ENCODE measurements at places on chromosomes 11 and 22. TPM values are rescaled to one million over a fixed set of nuclear protein-coding genes. Genes with fewer than 3 reads are reported as not detected.

GRCh38 chr22:30662040-30662439, 5.6 kb downstream of the DUSP18 start:
- no peaks in the 10 kb centered on the region for H3K36me3 ChIP-seq
- no peak overlapping the region for H3K27ac ChIP-seq
- H3K4me3 ChIP-seq: no peak overlapping the region
- no peak for DNase-seq
- H3K27me3 ChIP-seq: no peaks in the 10 kb centered on the region

GRCh38 chr11:74956397-74957015, 7.4 kb downstream of the SPCS2 start:
- H3K27me3 ChIP-seq: no peaks in the 10 kb centered on the region
- peaks cover 20% of the 10 kb centered on the region for H3K4me1 ChIP-seq
- H3K4me3 ChIP-seq: no peak overlapping the region
- no peak overlapping the region for H3K27ac ChIP-seq

DNA sequence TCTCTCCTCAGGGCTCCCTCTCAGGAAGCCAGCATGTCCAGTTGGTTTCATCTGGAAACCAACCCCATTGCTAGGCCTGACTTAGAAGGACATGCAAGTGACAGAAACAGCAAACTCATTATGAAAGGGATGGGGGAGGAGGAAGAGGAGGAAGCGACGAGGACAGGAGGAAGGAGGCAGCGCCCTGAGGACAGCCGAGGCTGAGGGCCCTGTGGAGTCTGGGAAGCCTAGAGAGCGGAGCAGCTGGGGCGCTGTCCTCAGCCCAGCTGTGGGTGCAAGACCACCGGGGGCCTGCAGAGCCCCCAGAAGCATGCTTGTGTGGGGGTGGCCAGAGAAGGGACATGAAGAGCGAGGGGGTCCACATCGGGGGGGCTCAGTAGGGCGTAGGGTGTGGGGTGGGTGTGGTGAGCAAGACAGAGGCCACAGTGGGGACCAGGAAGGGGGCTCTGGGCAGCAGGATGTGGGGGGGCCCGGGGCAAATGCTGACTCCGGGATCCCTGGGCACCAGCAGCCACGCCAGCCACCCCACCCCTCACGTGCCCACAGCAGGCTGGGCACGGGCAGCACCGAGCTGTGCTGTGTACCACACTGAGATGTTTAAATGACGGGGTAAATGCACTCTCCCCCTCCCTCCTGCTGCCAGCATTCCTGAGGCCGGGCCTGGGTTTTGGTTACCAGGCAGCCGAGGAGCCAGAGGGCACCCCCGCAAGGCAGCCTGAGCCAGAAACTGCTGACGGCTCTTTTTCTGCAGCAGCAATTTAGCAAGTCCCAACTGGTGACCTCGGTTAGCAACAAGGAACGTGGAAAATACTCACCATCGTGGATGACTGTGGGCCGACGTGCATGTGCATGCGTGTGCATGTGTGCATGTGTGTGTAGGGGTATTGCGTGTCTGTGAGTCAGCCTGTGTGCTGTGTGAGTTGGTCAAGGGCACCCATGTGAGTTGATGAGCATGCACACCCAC, 82.7 kb upstream of the LINC01488 start:
- no peak overlapping the region for H3K4me3 ChIP-seq
- DNase-seq: no peak
- H3K36me3 ChIP-seq: no peaks in the 10 kb centered on the region
- H3K27ac ChIP-seq: no peak overlapping the region
- H3K27me3 ChIP-seq: no peaks in the 10 kb centered on the region

Gene TTLL12
- total RNA-seq: 117 TPM

DNA sequence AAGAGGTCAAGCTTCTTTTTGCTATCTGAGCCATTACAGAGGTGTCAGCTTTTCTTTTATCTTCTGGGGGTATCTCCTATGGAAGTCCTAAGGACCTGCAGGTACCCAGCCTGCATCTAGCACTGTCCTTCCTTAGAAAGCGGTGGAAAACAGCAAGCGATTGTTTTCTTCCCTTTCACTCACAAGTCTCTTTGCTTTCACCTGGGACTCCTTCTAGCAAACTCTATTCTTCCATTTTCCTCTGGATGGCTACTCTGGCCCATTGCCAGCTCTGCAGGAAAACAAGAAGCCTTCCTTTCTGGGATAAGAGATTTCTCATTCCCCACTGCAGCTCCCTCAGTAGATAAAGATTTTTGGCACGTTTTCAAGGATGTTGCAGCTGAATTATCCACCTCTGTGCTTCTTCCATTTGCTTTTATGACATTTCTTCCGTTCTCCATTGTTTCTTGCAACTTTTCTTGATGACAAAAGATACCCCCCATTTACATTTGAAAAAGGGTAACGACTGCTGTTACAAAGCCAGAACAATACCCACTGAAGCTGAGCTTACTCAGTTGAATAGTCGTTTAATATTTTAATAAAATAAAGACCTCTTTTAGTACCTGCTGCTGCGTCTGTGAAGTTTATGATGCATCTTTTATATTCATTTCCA, 40.2 kb upstream of the BDNF start:
- H3K4me1 ChIP-seq: no peaks in the 10 kb centered on the region
- H3K4me3 ChIP-seq: no peak overlapping the region
- H3K27ac ChIP-seq: no peak overlapping the region
- no peak for DNase-seq
- H3K27me3 ChIP-seq: peaks cover 74% of the 10 kb centered on the region

- no peak for DNase-seq
- H3K36me3 ChIP-seq: no peaks in the 10 kb centered on the region
- H3K27me3 ChIP-seq: no peaks in the 10 kb centered on the region
- H3K4me1 ChIP-seq: peaks cover 3% of the 10 kb centered on the region
These were observed 15.1 kb upstream of the GLYATL1 start for GRCh38 chr11:58924230-58924629.

DNA sequence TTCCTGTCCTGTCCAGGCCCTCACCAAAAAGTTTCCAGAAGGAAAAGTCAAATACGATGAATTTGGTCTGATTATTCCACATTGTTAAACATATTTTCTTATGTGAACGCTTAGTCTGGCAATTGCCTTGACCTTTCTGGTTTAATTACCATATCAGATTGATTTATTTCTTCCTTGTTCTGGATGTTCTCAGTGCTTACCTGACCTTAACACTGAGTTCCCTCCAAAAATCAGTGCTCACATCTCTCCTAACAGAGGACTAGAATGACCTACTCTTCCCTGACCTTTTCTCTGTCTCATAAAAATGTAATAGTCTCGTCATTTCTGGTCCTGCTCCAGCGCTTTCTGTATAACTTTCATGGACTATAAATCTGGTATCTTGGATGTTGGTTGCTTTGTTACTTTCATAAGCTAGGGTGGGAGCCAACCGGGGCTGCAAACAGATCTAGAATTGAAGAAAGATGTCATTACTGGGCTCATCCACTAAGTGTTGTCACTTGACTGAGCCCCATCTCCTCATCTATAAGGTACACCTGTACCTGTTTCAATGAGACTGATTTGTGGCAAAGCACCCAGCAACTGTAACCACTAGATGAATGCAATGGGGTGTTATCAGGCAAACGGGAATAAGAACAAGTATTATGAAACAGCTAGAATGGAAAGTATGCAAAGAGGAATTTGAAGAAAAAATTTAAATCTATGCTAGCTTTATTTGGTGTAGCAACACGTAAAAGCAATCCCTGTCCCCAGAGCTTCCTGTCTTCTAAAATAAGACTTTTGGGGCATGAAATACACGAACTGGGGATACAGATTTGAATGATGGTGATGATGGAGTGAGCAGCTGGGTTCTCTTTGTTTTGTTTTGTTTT, 2.4 kb downstream of the FADS2 start:
- peak overlapping the region; percentile 96 for H3K4me3 ChIP-seq
- no peaks in the 10 kb centered on the region for H3K27me3 ChIP-seq
- peaks cover 62% of the 10 kb centered on the region for H3K4me1 ChIP-seq
- H3K36me3 ChIP-seq: peaks cover 55% of the 10 kb centered on the region

Gene MGAT3
- total RNA-seq: 2.7 TPM

Gene GGTLC2
- total RNA-seq: not detected

Gene PGR
- 0.15 TPM for total RNA-seq

DNA sequence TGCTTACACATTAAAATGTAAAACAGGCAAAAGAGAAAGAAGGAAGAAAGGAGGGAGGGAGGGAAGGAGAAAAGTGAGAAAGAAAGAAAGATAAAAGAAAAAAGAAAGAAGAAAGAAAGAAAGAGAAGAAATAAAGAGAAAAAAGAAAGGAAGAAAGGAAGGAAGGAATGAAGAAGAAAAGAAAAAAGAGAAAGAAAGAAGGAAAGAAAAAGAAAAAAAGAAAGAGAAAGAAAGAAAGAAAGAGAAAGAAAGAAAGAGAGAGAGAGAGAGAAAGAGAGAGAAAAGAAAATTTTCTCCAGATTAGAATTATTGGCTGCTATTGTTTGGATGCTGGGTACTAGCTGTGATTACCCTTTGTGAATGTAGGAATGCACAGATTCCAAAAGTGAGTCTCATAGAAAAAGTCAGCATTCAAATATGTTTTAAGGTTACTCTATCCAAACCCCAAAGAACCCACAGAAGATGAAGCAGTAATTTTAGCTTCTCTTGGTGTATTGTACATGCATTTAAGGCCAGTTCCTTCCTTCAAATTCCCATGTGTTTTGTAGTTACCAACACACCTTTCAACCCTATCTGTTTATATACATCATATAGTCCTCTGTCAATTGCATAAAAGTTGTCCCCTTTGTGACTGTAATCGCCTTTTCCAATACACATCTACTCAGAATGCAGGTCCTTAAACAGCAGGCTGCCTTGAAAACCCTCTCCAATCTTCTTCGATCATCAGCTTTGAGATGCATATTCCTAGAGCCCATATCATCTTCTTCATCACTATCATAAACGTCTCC, 789 bp upstream of the FAM111A start:
- H3K36me3 ChIP-seq: no peaks in the 10 kb centered on the region
- H3K4me1 ChIP-seq: peaks cover 22% of the 10 kb centered on the region
- H3K4me3 ChIP-seq: peak overlapping the region; percentile 68
